Astrocyte of the cerebellum (primary cell): ENCODE measurements at places on chromosomes 2 and 18.

- DNase-seq = no peak
Measured at GRCh38 chr2:113206251-113206650, 32.5 kb downstream of the PSD4 start.

- DNase-seq = no peak
Measured at GRCh38 chr2:218478544-218478943, 59.6 kb downstream of the VIL1 start.

- no peak for DNase-seq
Measured at GRCh38 chr2:10363861-10364610, 61.3 kb downstream of the HPCAL1 start.

GRCh38 chr18:13302040-13302439, 83.5 kb downstream of the LDLRAD4 start:
- no peak for DNase-seq

GRCh38 chr2:38948387-38948882, 58.8 kb downstream of the ARHGEF33 start:
- no peak for DNase-seq

- DNase-seq = peak; percentile 19
Measured at GRCh38 chr2:207881902-207882301, 112.2 kb upstream of the FZD5 start.

DNA sequence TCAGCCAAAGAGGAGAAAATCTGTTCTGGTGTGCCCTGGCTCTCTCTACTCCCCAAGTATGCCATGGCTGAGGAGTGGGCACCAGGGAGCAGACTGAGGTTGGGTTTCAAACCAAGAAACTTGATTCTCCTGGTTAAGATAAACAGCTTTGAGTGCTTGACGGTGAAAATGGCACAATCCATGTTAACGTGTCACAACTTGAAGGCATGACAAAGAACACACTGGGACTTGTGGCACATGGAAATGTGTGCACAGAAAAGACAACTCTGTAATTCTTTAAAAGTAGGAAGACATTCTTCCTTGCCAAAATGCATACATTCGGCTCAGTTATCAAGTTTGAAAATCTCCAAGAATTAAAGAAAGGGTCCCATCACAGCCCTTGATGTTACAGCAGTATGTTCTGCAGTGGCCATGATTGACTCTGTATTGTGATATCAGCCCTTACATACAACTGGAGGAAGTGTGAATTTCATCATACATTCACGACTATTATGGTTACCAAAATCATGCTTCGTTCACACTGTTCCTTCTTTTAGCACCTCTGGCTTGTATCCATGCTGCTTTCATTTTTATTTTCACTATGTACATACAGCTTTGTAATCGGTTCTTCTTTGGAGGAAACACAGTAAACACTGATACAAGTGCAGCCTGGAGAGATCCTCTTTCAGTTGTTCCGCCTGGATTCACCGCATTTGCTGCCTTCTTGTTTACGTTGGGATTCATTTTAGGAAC, 15.6 kb upstream of the ACTG2 start:
- DNase-seq = no peak

- DNase-seq = no peak
Measured at GRCh38 chr18:24246143-24246542, 107.3 kb downstream of the CABYR start.

DNA sequence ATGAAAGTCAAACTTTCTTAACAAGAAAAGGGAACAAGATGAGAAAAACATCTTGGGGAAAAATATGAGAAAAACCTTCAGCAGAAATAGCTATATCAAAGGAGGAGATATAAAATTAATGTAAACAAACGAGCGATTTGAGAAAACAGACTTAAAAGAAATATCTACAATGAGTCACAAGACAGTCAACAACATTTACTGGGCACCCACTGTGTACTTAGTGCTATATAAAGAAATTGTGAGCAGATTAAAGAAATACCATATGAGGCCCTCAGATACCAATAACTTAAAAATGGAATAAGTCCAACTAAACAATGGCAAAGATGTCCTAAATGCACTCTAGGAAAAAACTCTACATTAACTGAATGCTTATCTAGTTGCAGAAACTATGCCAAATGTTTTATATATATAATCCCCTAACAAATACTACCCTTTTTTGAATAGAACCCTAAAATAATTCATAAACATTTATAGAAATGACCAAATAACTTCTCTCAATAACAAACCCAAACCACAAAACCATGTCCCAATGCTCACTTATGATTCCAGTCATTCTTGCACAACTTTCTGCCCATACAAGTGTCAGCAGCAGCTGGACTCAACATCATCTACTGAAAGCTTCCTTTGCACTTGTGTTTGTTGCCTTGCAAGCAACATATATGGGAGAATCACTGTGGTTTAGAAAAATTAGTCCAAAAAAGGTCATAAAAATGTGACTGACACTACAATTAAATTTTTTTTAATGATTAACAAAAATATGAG, 83.5 kb downstream of the COBLL1 start:
- peak; percentile 32 for DNase-seq

GRCh38 chr2:84526562-84526961, 10.3 kb downstream of the DNAH6 start:
- DNase-seq = no peak

- DNase-seq = no peak
Measured at GRCh38 chr2:157839822-157840221, 36.3 kb downstream of the ACVR1 start.

DNA sequence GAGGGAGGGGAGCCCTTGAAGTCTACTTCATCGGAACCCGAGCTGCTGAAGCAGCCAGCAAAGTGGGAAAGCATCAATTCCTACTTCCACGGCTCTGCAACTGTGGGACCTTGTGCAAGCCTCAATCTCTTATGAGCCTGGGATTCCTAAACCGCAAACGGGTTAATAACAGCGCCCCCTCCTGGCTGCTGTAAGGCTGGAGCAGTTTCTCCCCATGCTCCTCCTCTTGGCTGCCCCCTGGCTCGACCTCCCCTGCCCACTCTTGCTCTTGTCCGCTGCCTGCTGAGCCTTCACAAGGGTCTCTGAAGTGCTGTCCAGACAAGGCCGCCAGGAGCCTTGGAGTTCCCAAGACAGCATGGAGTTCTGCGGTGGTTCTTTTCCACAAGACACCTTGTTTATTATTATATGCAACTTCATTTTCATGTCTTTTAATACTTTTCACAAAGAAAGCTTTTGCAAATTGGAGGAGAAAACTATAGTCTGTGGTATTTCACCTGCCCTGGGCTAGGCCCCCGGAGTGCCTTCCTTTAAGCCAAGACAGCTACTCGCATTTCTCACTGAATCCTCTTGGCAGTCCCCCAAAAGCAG, 157.2 kb downstream of the DDX1 start:
- DNase-seq = no peak

GRCh38 chr2:85273738-85274731, 53.8 kb downstream of the TGOLN2 start:
- peak; percentile 73 for DNase-seq

DNA sequence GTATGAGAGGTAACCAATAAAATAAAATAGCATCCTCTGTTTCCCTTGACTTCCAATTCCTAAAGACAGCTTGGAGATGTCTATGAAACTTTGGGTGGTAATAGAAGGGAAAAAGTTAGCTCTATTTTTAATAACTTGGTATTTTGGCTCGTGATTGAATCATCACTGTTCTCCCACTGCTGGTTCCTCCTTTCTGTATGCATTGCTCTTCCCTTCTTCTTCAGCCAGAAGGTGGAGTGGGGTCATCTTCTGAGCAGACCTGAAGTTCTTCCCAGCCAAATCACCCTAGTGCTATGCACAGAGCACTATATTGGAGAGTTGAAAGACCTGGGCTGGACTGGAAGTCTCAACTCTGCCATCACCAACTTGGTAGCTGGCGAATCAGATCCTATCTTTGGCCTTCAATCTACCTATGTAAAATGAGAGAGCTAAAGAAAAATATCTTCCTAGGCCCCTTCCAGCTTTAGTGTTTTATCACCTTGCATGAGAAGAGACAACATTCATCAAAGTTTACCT, 54.1 kb downstream of the CPO start:
- DNase-seq = no peak

- DNase-seq = no peak
Measured at GRCh38 chr2:15583826-15584225, 7.8 kb upstream of the DDX1 start.

GRCh38 chr2:161217597-161218185, 57.5 kb downstream of the TANK start:
- no peak for DNase-seq

- no peak for DNase-seq
Measured at GRCh38 chr18:34094148-34094547, 130.6 kb downstream of the NOL4 start.

- DNase-seq = no peak
Measured at GRCh38 chr2:207796585-207797350, 27.1 kb upstream of the FZD5 start.

GRCh38 chr2:44937688-44938240, 3.7 kb upstream of the SIX3 start:
- no peak for DNase-seq

GRCh38 chr2:226995625-226996041, 159.8 kb downstream of the RHBDD1 start:
- DNase-seq = peak; percentile 79

GRCh38 chr2:27042159-27042661, 9.3 kb upstream of the AGBL5 start:
- no peak for DNase-seq

- no peak for DNase-seq
Measured at GRCh38 chr2:127056086-127056485, 50.9 kb downstream of the BIN1 start.

DNA sequence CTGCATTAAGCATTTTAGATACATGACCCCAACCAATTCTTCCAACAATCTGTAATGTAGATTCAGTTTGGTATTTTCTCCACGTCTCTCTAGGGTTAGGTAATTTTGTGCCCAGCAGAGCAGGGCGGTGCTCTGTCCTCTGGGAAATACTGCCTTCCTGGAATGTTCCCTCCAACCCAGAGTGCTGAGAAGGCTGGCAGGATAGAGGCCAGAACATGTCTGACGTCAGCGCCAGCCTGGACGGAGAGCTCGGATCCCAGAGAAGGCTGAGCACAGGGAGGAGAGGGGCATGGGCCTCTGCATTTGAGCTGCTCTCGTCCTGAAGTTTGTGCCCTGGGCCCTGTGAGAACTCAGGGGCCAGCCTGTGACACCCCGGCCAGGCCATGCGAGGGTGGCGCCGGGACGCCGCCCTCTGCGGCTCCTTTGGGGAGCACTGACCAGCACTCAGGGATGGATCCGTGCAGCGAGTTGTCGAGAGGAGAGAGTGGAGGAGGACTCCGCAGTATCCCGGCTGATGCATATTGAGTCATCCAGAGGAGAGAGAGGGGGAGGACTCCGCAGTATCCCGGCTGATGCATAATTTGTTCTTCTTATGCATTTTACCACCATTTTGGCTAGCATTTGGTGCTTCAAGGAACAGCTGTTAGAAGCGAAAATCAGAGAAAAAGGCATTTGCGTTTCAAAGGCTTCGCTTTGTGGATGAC, 80.0 kb upstream of the PXDN start:
- no peak for DNase-seq

- DNase-seq = no peak
Measured at GRCh38 chr2:237177986-237178385, 92.3 kb downstream of the COPS8 start.

DNA sequence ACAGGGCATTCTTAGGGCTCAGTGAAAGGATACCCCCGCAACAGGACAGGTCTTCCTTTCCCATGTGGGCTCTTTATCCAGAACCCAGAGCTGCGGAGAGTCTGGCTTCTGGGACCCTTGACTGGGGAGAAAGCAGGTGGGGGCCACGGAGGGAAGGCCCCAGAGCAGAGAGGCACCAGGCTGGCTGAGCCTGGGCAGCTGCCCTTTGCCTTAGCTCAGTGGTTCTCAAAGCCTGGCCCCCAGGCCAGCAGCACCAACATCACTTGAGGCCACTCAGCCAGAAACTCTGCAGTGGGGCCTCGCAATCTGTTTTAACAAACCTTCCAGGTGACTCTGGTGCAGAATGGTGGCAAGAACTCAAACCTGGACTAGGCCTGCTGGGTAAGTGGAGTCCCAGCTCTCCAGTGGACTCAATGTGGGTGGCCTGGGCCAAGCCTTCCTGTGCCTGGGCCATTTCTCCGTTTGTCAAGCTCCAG, 1.6 kb upstream of the TMEM37 start:
- no peak for DNase-seq

DNA sequence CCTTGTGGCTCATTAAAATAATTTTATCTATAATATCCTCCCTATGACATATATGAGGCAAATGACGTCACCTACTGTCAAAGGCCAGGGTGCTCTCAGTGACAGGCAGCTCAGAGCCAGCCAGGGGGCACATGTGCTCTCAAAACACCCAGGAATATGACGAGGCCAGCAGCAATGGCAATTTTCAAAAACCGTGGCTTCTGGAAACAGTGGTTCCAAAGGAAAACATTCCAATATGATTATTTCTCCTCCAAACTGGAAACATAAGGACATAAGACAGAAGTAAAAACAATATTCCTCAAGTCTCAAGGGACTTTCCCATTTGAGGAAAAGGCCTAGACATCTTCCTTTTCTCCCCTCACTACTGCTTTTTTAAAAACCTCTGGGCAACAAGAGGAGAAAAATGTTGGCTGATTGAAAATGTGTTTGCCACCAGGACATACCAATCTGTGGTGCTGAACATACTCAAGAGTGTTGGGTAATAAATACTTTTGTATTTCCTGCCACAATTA, 40.8 kb downstream of the RNF152 start:
- no peak for DNase-seq

GRCh38 chr2:170922634-170923494, 6.2 kb upstream of the GORASP2 start:
- DNase-seq = no peak

DNA sequence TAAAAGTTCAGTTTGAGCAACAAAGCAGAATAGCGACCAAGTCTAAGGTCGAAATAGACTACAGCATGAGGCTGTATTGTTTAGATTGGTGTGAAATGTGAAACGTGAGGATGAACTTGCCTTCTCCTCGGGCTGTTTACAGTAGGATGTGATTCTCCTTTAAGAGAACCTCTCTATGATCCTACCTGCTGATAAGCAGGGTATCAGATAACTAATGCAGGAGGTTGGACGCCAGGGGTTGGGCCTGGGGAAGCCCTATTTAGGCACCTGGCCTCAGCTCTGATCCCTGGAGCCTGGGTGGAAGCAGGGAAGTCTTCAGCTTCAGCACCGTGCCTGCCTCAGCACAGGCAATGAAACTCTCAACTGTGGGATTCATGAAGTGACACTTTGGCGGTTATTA, 11.4 kb downstream of the CRYGD start:
- DNase-seq = no peak

GRCh38 chr2:105786231-105787230, 41.8 kb downstream of the NCK2 start:
- DNase-seq = no peak

- DNase-seq = peak; percentile 51
Measured at GRCh38 chr2:158773121-158773520, 22.0 kb upstream of the DAPL1 start.

GRCh38 chr18:71021030-71021362, 732.2 kb downstream of the SOCS6 start:
- no peak for DNase-seq
